ENCODE measurements at places on chromosomes 2 and 18.
A peak's percentile ranks its signal among the peaks of the same experiment; 100 is the strongest.

DNA sequence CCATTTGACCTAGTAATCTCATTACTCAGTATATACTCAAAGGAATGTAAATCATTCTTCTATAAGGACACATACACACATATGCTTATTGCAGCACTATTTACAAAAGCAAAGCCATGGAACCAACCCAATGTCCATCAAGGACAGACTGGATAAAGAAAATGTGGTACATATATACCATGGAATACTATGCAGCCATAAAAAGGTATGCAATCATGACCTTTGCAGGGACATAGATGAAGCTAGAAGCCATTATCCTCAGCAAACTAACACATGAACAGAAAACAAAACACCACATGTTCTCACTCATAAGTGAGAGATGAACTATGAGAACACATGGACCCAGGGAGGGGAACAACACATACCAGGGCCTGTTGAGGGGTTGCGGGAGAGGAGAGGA lies 214.5 kb downstream of the NBAS start:
- no peak for DNase-seq

GRCh38 chr18:47970664-47971531 lies 40.4 kb upstream of the SMAD2 start:
- DNase-seq: no peak

DNA sequence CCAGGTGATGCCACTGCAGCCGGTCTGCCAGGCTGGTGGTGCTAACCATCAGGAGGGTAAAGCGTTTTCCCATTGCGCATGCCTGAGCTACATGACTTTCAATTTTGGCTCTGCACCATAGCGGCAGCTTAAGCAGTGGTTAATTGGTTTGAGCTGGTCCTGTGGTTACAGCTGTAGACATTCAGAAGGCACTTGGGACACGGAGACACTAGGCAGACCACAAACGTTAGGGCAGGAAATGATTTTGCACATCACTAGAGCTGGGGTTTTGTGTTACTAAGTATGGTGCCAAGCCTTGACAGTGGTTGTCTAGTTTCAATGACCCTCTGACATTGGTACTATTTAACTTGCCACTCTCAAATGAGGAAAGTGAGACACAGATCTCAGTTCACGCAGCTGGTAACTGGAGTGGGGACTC lies 28.9 kb upstream of the CNOT11 start:
- DNase-seq: peak; percentile 37

DNA sequence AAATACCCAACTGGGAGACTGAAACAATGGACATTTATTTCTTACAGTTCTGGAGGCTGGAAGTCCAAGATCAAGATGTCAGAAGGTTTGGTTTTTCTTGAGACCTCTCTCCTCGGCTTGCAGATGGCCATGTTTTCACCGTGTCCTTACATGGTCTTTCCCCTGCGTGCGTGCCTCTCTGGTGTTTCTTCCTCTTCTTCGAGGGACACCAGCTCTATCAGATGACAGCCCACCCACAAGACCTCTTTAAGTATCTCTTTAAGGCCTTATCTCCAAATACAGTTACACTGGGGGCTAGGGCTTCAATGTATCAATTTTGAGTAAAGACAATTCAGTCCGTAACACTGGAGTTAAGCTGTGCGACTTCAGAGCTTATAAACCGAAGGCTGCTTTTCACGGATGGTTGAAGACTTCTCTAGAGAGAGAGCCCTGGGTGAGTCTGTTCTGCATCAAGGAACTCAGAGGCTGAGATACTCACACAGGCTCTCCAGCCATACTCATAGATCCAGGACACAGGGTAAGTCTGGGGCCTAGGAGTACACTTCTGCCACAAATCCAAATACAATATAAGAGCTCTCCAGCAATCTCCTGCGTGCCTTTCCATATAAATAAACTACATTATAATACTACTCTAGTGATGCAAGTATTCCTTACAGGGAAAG lies 339.9 kb upstream of the PKDCC start:
- no peak for DNase-seq

GRCh38 chr2:96623116-96623515 lies 15.0 kb downstream of the KANSL3 start:
- DNase-seq: no peak

- no peak for DNase-seq
Measured at GRCh38 chr2:161096336-161096735, 63.9 kb upstream of the TANK start.

DNA sequence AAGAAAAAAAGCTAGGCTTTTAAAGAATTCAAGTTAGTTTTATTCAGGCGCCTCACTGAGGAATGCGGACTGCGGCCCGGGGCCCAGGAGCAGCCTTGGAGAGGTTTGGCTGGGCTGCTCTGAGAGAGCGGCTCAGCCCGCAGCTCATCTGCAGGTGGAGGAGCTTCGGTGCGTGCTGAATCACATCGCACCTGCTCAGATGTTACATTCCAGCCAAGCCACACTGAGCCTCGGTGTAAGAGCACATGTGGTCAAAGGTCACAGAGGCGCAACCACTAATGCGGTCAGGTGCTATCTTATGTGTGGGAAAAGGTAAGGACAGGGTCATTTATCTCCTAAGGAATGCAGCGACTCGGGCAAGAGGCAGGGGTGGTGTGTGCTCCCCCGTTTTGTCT lies 17.1 kb upstream of the CNDP1 start:
- DNase-seq: no peak

- no peak for DNase-seq
Measured at GRCh38 chr2:238021327-238021726, 39.5 kb upstream of the SCLY start.

GRCh38 chr2:101725515-101726192 lies 28.1 kb downstream of the MAP4K4 start:
- no peak for DNase-seq

- no peak for DNase-seq
Measured at GRCh38 chr18:2468051-2468450, 103.3 kb downstream of the METTL4 start.

DNA sequence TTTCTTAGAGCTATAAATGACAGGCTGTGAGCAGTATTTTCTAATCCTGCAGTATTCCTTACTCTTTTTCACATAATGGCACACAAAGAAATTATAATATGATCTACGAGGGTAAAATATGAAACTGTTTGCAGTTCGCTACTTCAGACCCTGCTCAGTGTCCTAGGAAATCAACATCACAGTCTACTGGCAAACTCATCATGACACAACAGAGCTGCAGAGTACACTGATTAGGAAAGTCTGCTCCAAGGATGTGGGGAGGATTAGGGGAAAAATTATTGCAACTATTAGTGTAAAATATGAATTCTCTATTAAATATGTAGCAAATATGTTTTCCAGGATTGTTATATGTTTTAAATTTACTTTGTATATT lies 149.2 kb upstream of the REG3G start:
- no peak for DNase-seq

- DNase-seq: no peak
Measured at GRCh38 chr2:241187101-241187917, 1.2 kb upstream of the ANO7 start.

GRCh38 chr18:59040770-59041148 lies 98.9 kb upstream of the SEC11C start:
- no peak for DNase-seq

DNA sequence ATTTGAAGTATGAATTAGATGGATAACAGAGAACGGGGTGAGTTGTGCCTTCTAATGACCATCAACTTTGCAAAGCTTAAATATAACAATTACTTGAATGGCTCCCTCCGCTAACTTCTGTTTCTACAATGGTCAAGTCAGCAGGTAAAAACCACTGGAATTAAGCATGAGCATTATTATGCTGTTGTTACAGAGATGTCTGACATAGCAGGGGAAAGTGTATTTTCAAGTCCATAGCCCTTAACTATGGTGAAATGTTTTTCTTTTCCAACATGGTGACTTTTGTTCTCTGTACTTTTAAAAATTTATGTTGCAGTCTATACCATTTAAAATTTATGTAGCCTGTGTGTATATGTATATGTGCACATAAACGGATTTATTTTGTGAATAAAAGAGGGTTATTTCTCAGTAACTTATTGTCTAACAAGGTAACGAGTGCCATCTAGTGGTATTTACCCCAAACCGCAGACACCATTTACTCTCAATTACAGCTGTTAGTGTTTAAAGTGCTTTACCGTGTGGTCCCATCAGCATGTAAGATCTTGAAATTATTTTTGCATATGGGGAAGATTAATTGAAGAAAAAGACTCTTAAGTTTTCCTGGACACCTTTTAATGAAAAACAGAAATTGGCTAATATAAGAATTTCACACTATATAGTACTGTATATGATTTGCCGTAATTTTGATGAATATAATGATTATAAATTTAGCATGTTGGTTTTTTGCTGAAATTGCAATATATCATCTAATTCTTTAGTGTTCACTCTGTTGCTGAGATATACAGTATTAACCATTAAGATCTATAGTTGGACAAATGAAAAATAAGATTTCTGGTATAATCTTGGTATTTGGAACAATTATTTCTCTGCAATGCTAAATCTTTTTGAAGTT lies 78.2 kb downstream of the UBE2E3 start:
- DNase-seq: peak; percentile 17

DNA sequence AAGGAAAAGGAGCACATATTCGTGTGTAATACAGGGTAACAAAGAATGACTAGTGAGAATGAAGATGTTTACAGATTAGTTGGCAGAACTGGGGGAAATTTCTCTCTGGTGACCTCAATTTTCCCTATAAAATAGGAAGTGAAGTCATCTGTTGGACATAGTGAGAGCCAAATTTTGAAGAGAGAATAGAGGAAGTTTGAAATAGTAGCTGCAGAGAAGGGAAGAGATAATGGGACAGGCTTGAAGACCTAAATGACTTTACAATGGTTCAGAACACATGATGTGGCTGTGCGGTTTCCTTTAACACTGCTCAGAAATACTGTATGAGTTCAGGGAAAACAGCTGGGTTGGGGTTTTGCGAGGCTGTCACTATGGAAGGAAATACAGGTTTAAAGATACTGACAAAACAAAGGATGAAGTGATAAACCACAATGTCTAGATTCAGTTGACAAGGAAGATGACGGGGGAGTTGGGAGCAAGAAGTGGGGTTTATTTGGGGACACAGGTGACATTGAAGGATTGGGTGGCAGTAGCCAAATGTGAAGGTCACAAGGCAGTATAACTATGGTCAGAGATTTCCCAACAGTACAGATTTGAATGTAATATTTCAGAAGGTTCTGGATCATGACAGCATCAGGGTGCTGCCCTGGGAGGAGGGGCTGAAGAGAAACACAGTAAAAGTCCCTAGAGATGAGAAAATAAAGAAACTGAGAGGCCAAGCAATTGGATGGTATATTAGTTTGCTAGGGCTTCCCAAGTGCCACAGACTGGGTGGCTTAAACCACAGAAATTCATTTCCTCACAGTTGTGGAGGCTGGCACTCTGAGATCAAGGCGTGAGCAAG lies 82.6 kb upstream of the TANK start:
- peak; percentile 68 for DNase-seq

GRCh38 chr2:237159006-237159911 lies 73.6 kb downstream of the COPS8 start:
- no peak for DNase-seq

DNA sequence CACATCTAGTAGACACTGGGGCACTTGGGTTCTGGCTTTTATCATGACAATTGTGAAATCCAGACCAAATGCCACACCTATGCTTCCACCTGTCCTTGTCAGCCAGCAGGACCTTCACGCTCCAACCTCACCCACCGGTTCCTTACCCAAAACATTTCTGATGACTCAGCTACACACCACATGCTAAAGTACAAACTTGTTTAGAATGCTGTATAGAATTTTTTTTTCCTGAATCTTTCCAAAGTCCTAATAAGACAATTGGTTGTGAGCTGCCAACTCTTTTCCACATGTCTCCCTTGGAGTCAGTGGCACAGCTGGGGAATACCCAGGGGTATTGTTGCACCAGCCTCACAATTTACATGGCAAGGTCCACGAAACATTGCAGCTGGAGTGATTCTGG lies 75.5 kb upstream of the LPIN2 start:
- no peak for DNase-seq

DNA sequence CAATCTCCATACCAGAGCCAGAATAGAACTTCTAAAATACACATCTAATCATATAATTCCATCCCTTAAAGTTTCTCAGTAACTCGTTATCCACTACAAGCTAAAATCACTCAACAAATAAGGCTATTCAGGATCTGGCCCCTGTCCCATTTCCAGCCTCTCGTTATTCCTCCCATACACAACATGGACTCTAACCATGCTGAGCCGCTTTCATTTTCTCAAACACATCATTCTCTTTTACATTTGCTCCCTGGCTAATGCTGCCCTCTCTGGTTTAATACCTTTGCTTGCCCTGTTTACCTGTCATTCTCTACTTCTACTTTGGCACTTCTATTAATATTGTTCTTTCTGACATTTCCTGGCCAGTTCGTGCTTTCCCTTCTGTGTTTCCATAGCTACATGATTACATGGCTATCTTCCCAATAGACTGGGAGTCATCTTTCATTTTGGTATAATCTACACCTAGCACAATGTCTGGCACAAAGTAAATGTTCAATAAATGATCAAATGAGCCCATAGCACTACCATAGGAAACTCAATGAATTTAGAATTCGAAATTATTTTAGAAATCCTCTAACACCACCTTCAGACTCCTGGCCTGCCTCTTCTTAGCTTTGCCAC lies 163.6 kb upstream of the VRK2 start:
- no peak for DNase-seq

DNA sequence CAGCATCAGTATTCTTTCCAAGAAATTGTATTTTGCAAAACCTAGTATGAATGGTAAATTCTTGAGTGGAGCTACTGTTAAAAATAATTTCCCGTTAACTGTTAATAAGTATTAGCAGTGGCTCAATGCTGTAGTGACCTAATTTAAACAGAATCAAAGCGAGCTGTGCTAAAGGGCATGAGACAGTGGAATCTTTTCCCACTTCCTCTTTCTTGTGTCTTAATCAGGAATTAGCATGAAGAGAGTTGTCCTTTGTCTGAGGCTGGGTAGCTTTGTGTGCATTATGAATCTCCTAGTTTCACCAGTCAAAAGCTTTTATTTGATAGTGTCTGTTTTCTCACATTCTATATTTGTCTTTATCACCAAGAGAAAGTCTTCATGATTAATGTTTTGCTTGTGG lies 298.8 kb upstream of the GCFC2 start:
- no peak for DNase-seq

DNA sequence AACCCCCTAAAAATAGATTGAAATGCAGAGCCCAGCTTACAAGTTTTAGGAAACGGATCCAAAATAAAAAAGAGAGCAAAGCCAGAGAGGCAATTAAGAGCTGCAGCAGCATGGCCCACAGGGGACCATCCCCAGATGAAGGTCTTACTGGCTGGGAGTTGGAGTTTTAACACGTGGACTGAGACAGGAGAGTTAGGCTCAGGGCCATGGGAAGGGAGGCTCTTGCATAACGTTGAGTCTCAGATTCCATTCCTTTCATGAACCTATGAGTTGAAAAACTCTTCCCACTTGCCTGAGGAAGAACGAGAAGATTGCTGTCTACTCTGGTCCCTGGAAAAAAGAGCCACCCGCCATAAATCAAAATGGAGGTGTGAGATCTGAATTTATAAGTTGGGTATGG lies 101.8 kb upstream of the NDUFV2 start:
- DNase-seq: no peak

- no peak for DNase-seq
Measured at GRCh38 chr2:161123531-161124030, 36.6 kb upstream of the TANK start.
